ENCODE measurements at places on chromosomes 6 and 20.

GRCh38 chr6:45044510-45045252 lies 283.4 kb upstream of the RUNX2 start:
- no peak for DNase-seq

- DNase-seq: no peak
Observed at GRCh38 chr6:144475411-144475810, 190.3 kb downstream of the UTRN start.

- DNase-seq: peak; percentile 50
Observed at GRCh38 chr6:44462797-44463727, 75.6 kb downstream of the CDC5L start.

DNA sequence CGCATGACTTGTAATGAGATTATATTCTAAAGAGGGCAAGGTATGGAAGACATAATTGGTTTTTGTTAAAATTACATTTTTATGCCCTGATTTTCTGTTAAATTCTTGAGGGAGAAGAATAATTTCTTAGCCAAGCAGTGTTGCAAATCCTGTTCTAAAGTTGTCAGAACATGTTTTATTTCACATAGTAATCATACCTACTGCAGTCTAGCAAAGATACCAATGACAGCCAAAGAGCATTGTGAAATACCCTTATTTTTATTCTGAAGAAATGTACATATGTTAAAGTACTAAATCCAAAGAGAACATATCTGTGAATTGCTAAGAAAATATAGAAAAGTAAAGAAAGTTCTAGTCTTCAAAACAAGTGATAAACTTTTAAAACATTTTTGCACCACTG lies 39.6 kb upstream of the SMIM8 start:
- no peak for DNase-seq

GRCh38 chr20:24810676-24811407 lies 138.2 kb upstream of the CST7 start:
- DNase-seq: no peak

DNA sequence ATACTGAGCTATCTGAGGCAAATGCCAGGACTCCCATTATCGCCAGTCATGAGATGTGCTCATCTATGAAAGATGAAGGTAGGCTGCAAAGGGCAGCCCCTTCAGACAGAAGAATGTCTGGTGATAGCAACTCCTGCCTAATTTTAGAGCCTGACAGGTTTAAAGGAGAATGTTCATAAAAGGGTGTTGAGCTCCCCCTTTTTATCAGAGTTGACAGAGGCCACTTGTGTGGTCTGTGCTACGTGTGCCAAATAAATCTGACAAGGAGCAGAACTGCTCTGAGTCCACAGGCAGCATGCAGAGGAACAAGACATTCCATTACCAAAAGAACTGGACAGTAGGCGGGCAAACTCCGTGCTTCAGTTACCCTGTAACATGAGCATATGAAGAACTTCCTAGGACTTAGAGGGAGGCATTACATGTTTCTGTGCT lies 101.8 kb downstream of the PREP start:
- DNase-seq: no peak

- DNase-seq: no peak
Observed at GRCh38 chr20:55095745-55096400, 620.5 kb downstream of the DOK5 start.

DNA sequence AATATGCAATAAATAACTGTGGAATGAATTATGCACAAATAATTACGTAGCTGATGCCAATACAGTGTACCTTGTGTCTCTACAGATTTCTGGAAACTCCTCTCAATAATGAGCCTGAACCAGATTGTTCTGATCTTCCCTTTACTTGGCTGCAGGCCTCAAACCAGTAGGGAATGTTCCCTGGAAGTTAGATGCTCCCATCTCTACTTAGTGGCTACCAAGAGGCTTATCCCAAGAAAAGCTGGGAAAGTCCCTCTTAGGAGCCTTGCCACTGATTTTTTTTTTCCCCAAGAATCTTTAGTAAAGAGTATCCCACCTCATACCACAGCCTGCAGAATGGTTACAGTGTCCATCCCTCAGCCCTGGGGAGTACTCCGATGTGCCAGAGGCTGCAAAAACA lies 702.1 kb downstream of the RFPL4B start:
- no peak for DNase-seq

- no peak for DNase-seq
Observed at GRCh38 chr20:12928755-12929401, 79.9 kb upstream of the SPTLC3 start.

DNA sequence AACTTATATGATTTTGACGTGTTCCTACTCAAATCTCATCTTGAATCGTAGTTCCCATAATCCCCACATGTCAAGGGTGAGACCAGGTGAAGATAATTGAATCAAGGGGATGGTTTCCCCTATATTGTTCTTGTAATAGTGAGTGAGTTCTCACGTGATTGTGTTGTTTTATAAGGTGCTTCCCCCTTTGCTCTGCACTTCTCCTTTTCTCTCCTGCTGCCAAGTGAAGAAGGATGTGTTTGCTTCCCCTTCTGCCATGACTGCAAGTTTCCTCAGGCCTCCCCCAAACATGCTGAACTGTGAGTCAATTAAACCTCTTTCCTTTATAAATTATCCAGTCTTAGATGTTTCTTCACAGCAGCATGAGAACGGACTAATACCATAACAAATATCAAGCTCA lies 83.2 kb downstream of the MANEA start:
- no peak for DNase-seq

DNA sequence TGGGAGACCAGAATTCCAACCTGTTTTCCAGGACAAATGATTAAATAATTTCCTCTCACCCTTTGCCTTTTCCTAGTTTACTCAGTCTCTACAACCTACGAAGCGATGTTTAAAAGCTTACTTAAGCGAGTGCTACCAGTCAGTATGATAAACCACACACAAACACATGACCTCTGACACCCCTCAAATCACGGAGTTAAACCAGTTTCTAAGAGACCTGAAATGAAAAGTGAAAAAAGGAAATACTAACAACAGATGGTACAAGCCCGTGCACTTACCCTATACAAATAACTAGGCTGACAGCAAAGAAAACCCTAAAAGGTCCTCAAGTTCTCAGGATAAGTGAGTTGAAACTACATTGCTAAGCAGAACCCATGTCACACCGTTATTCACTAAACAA lies 7.7 kb downstream of the TNFRSF21 start:
- no peak for DNase-seq

- no peak for DNase-seq
Observed at GRCh38 chr6:149910721-149911151, 12.2 kb downstream of the RAET1G start.

DNA sequence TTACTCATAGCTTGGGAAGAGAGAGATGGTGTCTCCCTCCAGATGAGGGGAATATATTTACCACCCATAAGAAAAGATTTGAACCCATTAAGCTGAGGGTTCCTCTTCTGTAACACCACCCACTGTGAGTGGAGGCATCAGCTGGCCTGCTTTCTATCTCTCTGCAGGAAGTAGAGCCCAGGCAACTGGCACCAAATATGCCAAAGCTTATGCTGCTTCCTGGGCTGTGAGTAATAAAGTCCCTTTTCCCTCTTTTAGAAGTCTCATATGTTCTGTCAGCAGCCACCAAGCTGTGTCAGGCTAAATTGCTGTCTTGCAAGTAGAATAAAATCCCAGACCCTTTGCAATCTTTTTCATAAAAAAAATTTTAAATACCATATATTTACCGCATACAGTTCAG lies 241.4 kb downstream of the LAMA2 start:
- no peak for DNase-seq

DNA sequence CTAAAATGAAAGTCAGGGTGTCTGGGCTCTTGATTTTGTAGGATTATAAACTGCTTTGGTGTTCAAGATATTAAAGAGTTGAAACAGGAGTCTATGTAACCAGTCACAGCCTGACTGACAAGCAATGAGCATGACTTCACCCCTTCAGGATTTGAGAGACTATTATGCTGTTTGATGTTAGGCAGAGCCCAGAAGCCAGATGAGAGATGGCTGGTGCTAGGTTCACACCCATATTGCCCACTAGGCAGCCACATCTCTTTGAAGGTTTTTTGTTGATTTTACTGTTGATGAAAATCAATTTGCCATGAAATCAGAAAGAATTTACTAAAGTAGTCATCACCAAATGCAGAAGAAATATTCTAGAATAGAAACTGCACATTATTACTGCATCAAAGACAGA lies 243.6 kb downstream of the KHDRBS2 start:
- no peak for DNase-seq

DNA sequence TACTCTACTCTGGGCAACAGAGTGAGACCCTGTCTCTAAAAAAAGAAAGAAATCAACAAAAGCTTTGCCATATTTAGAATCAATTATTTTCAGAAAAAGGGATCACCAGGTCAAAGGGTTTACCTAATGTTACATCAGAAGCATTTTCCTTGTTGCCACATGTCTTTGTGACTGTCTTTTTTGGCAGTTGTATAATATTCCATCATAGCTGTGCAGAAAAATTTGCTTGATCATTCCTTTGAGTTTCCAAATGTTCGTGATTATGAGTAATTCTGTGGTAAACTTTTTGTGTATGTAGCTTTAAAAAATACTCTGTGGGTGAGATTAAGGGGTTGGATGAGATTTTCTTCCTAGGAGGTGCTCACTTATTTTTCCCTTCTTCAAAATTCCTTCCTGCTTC lies 26.4 kb downstream of the PNPLA1 start:
- DNase-seq: no peak

- DNase-seq: no peak
Observed at GRCh38 chr20:36285746-36286447, 20.2 kb upstream of the DLGAP4 start.

- DNase-seq: no peak
Observed at GRCh38 chr6:55437141-55437540, 109.9 kb downstream of the GFRAL start.
